SK-N-DZ (cell line): ENCODE measurements at places on chromosomes 4 and X.

DNA sequence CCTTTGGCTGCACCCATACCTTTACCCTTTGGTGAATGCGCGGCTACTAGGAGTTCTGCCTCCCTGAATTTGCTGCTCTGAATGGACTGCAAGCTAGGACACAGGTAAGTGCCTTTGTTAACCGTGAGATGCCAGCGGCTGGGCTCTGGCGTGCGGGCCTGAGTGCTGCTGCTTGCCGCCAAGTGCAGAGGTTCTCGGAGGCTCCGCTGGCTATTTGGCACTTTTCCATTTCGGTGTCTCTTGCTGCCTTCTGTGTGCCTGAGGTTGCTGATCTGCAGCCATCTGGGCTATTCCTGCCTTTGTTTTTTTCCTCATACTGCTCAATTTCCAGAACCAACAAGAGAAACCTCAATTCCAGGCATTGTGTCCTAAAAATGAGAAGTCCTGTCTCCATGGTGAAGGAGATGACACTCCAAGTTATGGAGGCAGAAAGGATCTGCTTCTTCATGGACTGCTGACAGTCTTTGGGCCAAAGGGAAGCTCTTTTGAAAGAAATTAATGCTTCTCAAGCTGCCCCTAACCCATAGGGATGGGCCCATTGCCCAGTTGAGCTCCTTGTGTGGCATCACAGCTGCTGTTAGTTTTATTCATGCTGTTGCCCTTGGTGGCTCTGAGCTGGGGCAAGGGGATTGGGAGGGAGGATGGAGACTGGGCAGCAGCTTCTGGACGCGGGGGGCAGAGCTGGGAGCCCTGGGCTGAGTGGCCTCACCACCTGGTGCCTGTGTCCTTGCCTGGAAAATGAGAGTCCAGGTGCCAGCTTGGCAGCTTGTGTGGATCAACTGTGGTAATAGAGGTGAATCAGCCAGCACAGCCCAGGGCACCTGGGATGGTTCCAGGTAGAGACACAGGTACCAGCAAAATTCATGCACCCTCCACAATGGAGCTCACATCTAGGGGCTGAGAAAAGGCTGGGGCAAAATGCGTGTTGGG lies 3.8 kb upstream of the TBC1D14 start:
- DNase-seq: no peak

- no peak for DNase-seq
Observed at GRCh38 chr4:165464376-165464775, 85.6 kb downstream of the CPE start.

DNA sequence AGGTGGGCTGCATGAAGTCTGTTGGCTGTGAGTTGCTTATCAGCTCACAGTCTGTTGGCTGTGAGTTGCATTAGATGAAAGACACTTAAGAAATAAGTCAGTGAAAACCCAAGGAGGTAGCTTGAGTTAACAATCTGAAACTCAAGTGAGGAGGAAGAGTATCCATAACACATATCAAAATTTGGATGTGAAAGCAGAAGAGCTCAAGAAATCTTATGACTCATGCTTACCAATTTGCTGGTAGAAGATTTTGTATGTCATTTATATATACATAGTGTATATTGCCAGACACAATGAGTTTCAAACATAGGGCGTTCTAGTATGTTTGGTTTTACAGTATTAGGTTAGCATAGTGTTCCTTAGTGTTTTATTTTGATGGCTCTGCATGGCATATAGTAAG lies 107.4 kb downstream of the DDIT4L start:
- no peak for DNase-seq

- no peak for DNase-seq
Observed at GRCh38 chrX:109862433-109862832, 129.4 kb upstream of the ACSL4 start.

DNA sequence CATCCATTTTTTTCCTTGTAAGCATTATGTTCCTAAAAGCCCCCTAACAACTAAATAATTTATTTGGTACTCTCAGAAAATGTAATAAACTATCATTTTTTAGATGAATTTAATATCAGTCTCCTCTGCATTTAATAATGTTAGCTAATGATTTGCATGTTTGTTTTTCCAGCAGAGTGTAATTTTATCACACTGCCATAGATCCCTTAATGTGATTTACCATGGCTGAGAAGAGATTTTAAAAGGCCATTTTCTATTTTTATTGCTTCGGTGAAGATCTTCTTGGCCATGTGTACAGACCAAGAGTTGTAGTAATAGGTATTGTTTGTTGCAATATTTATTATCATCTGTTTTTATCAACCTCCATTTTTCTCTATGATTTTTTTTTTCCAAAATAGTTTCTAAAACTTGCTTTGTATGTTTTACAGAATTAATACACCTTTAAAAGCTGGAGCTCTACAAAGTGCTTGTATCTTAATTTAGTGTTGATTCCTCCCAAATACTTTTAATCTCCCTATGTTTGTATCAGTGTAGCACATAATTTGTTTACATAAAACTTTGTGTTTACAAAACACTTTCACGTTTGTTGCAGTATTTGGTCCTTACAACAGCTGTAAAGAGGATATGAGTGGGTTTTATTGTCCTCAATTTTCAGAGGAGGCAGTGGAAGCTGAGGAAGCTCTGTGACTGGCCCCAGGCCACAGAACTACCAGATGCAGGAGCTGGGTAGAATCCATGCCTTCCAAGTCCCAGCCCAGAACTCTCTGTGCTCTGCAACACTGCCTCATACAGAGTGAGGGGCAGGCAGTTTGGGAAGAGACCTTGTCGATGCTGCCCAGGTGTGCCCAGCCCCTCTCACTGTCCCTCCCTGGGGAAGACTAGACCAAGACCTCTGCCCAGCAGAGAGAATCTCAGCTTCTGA lies 58.1 kb downstream of the FAM114A1 start:
- peak; percentile 33 for DNase-seq

GRCh38 chr4:2436301-2436700 lies 17.5 kb downstream of the CFAP99 start:
- no peak for DNase-seq

- no peak for DNase-seq
Observed at GRCh38 chr4:55348466-55348865, 2.4 kb downstream of the SRD5A3 start.
